ENCODE measurements at places on chromosomes 3 and 15. TPM values are rescaled to one million over a fixed set of nuclear protein-coding genes. Genes with fewer than 3 reads are reported as not detected.

BOC gene
- total RNA-seq = 0.43 TPM

DNA sequence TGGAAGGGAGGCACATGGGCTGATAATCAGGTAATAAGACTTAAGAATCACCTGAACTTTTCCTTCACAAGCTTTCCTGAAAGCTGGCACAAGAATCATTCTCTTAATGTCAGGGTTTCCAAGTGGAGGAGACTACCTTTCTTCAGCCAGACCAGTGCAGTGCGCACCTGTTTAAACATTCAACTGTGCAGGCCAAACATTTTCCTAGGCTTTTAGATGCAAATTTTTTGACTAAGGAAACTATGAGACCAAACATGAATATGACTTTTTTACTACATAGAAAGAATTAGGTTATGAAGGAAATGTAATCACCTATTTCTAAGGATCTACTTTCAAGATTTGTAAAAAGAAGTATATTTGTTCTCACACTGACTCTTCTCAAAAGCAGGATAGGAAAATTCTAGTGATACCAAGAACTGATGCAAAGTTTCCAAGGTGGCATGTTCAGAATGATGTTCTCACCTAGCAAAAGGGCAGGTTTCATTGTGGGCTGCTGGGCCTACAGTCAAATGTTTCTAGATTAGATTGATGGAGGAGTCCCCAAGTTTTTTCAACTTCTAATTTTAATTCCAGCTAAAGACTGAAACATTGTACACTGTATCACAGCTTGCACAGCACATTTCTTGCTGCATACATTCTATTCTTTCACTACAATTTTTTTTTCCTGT, 339.1 kb downstream of the TIGIT start:
- H3K4me1 ChIP-seq = peaks cover 19% of the 10 kb centered on the region
- H3K4me3 ChIP-seq = no peak overlapping the region
- peak overlapping the region; percentile 27 for H3K27ac ChIP-seq

DNA sequence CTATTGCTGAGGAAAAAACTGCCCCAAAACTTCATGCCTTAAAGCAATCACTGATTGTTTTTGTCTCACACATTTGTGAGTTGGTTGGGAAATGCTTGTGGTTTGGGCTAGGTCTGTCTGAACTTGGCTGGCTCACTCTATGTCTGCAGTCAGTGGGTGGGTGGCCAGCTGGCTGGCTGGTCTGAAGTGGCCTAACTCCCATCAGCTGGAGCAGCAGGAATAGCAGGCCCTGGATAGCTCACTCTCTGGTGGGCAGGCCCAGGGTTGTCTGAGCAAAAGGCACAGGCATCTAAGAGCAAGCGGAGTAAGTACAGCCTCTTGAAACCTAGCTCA, 37.7 kb upstream of the PRR20G start:
- H3K36me3 ChIP-seq = peaks cover 2% of the 10 kb centered on the region
- no peak overlapping the region for H3K27ac ChIP-seq

TMEM44 gene
- 3.7 TPM for total RNA-seq

ARPP21 gene
- total RNA-seq = not detected

HTR3E gene
- total RNA-seq = not detected

GRCh38 chr3:127458696-127459604, 131.6 kb downstream of the TPRA1 start:
- H3K27ac ChIP-seq = no peak overlapping the region
- no peak overlapping the region for H3K4me3 ChIP-seq
- peaks cover 13% of the 10 kb centered on the region for H3K4me1 ChIP-seq
- DNase-seq = peak; percentile 56

GRCh38 chr3:128814060-128814459, 65.4 kb upstream of the ACAD9 start:
- H3K27ac ChIP-seq = no peak overlapping the region
- H3K36me3 ChIP-seq = peaks cover 70% of the 10 kb centered on the region
- no peaks in the 10 kb centered on the region for H3K27me3 ChIP-seq
- H3K4me1 ChIP-seq = peaks cover under 1% of the 10 kb centered on the region

- H3K4me3 ChIP-seq = no peak overlapping the region
- H3K4me1 ChIP-seq = no peaks in the 10 kb centered on the region
- DNase-seq = no peak
- no peak overlapping the region for H3K27ac ChIP-seq
- H3K27me3 ChIP-seq = no peaks in the 10 kb centered on the region
Observed at GRCh38 chr3:143200001-143200924, 80.7 kb downstream of the CHST2 start.

DNA sequence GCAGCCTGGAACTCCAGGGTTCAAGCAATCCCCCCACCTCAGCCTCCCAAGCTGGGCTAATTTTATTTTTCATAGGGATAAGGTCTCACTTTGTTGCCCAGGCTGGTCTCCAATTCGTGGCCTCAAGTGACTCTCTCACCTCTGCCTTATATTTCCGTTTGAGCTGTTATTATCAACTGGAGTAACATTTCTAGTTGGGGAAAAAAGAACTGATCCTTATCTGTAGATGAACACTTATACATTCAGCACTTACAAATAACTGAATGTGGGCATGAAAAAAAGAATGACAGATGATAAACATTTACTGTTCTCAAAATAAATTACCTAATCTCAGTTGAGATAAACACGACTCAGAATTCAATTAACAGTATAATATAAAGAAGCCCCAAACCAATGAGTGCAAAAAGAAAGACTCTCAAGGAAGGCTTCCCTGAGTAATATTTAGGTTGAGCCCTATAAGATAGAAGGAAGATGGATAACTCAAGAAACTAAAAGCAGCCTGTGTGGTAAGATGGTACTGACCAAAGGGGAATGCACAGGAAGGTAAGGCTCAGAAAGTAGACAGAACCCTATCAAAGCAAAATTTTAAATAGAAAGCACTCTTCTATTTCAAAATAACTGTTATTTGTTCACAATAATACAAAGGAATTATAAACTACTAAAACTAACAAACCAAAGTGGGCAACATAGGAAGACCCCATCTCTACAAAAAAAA, 11.8 kb downstream of the UBE3A start:
- H3K27me3 ChIP-seq = no peaks in the 10 kb centered on the region
- no peak for DNase-seq
- H3K4me1 ChIP-seq = peaks cover 59% of the 10 kb centered on the region
- no peak overlapping the region for H3K27ac ChIP-seq

- no peaks in the 10 kb centered on the region for H3K27me3 ChIP-seq
- peaks cover 19% of the 10 kb centered on the region for H3K36me3 ChIP-seq
- no peak overlapping the region for H3K4me3 ChIP-seq
- no peak for DNase-seq
- H3K4me1 ChIP-seq = peaks cover 35% of the 10 kb centered on the region
Observed at GRCh38 chr3:50342813-50343633, 2.4 kb upstream of the RASSF1 start.

WWTR1 gene
- total RNA-seq = 0.54 TPM

- no peak overlapping the region for H3K27ac ChIP-seq
- no peak for DNase-seq
- peaks cover 36% of the 10 kb centered on the region for H3K27me3 ChIP-seq
- H3K4me3 ChIP-seq = no peak overlapping the region
Observed at GRCh38 chr15:66846031-66846430, 144.0 kb downstream of the SMAD6 start.

All from activated CD4-positive, alpha-beta T cell treated with anti-CD3 and anti-CD28 coated beads for 36 hours (primary cell).